ENCODE measurements at places on chromosomes 2 and 18.

GRCh38 chr2:195711478-195711877 is 54.5 kb downstream of the SLC39A10 start:
- no peak for DNase-seq

- DNase-seq: no peak
These were observed 456.3 kb downstream of the DLGAP1 start for GRCh38 chr18:3998698-3999333.

GRCh38 chr2:189585226-189585756 is 4.7 kb upstream of the SLC40A1 start:
- DNase-seq: no peak

- no peak for DNase-seq
These were observed 435.8 kb upstream of the DDX18 start for GRCh38 chr2:117378653-117379052.

GRCh38 chr2:76075126-76075525 is 364.4 kb upstream of the GCFC2 start:
- no peak for DNase-seq
